SK-N-DZ (cell line): ENCODE measurements at places on chromosomes 5 and 9.

DNA sequence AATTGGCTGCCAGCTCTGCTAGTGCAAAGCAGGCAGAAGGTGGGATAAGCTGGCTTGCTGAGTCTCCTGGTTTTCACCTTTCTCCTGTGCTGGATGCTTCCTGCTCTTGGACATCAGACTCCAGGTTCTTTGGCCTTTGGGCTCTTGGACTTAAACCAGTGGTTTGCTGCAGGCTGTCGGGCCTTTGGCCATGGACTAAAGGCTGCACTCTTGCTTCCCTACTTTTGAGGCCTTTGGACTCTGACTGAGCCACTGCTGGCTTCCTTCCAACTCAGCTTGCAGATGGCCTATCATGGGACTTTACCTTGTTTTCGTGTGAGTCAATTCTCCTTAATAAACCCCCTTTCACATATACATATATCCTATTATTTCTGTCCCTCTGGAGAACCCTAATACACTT lies 1293.9 kb upstream of the CDH6 start:
- no peak for DNase-seq

DNA sequence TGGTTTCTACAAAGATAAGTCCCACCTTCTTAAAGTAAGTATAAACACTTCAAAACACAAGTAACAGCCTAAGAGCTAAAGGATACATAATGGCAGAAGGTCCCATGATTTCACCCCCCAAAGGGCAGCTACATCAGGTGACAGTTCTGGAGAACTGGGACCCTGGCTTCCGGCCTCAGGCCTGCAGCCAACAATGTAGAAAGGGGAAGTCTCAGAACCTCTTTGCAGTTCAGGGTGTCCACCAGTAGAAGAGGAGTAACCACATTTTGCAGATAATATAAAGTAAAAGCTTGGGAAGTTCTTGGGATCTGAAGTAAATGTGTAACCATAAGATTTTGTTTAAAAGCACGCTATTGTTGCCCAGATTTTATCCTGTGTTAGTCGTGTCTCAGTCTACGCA lies 267.4 kb upstream of the VLDLR start:
- no peak for DNase-seq

- DNase-seq = no peak
Observed at GRCh38 chr9:14170973-14171596, 142.9 kb downstream of the NFIB start.

DNA sequence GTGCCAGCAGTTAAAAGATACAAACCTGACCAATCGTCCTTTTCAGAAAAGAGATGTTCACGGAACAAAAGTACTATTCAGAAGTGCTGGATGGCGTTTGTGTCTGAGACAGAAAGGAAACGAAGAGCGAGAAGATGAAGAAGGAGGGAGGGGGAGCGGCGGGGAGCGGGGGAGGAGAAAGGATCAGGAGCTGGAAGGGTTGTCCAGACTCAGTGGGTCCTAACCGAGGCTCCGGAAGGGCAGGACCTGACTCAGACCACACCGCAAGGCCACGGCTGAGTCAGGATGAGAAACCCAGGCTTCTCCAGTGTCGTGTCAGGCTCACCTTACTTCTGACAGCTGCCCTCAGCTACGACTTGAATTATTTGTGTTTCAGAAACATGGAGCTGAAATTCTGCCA lies 46.2 kb downstream of the PAX5 start:
- no peak for DNase-seq

GRCh38 chr5:64213531-64213930 lies 47.9 kb downstream of the RNF180 start:
- DNase-seq = no peak

DNA sequence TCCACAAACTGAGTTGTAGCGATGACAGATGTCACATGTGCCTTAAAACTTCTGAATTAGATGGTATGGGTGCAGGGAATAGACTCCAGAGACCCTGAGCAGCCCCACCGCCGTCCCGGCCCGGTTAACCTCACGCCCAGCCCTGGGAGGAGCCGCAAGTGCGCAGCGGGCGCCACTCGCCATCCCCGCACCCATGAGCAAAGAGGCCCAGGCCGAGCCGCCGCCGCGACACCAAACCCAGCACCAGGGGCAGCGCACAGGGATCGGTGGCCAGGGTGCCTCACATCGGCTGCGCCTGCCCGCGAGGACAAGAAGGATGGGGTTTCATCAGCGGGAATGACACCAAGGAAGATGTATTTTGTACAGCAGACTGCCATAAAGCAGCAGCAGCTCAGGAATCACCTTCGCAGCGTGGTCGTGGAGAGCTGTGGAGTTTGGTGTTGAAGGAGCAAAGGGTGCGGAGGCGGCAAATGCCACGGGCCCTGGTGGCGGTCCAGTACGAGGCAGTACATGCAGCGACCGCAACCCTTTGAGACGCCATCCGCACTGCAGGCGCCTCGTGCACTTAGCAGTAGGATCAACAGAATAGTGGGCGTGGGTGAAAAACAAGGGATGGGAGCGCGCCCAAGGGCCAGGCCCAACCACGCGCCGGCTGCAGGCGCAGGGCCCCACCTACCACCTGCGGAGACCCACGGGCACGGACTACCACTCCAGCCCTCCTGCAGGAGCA lies 89.7 kb downstream of the ZNF366 start:
- no peak for DNase-seq

DNA sequence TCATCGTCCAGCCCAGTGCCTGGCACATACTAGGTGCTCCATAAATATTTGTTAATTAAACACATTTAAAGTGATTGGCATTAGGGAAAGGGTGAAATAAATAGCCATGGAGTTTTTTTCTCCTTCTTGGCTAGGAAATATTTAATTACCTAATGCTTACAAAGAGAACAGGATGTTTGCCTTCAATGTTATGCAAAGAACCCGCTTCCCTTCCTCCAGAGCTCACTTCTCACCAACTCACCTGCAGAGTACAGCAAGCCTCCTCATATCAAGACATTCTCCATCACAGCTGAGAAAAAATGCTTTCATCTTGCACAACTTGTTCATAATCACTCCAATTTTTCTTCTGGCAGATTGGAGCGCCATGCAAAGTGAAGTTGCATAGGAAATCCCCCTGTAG lies 161.7 kb upstream of the STK32A start:
- no peak for DNase-seq

DNA sequence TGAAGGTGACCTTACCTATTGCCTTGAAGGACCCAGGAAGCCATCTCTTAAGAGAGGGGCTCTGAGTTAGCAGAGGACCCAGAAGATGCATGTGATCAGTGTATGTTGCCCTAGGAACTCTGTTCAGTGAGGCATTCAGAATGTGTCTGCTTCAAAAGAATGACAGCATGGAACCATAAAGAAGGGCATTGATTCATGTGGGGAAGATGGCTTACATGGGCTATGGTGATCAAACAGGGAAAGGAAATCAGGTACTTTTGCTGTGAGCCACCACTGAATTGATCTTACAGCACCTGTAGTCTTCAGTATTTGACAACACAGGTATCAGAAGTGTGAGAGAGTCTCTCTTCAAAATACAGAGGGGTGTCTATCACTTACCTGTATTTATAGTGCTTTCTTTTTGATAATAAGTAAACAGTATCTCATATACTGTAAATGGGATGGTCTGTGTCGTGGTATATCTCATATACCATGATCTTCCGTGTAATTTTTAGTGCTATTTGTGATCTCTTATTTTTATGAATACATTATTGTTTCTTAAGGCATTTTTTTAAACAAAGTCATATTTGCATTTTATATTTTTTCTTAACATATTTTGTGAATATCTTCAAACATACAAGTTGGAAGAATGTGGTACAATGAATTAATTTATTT lies 57.0 kb downstream of the FOCAD start:
- no peak for DNase-seq

DNA sequence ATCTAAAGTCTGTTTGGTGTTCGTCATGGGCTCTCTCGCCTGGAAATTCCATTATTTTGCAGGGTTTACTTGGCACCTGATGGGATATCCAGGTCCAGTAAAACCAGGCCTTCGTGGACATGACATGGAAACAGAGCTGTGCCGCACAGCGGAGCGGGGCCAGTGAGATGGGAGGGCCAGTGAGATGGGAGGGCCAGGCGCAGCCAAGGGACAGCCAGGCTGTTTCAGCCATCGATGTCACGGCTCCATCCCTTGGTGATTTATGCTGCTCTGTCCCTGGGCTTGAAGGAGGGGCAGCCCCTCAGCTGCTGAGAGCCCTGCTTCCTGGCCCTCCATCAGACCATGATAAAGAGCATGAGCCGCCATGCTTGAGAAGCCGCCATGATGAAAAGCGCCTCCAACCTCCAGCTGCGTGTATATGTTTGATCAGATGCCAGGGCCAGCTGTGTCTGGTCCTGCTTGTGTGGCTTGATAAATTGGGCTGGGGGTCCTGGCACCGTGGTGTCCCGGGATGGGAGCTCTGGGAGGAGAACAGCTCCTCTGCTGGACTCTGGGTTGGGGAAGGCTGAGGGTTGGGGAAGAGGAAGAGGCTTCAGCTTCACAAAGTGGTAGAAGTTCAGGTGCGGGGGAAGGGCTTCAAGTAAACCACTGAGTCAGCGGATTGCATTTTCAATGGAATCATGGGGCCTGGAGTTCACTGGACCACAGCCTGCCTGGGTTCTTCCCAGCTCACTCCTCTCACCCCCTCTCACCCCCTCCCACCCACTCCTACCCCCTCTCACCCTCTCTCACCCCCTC lies 6.1 kb upstream of the COL5A1 start:
- DNase-seq = no peak

GRCh38 chr9:134481762-134482161 lies 155.5 kb downstream of the RXRA start:
- no peak for DNase-seq

GRCh38 chr5:100546001-100546400 lies 10.8 kb downstream of the FAM174A start:
- no peak for DNase-seq

DNA sequence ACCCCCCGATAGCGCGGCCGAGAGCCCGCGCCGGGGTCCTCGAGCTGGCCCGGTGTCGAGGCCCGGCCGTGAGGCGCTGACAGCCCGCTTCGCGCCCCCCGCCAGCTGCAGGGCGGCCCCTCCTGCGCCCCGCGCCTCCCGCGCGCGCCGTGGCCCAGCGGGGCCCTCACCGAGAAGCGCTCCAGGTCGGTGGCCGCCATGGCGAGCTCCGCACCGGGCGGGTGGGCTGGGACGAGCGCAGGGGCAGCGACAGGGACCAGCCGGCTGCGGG lies 166 bp downstream of the SEPTIN8 start:
- DNase-seq = no peak

DNA sequence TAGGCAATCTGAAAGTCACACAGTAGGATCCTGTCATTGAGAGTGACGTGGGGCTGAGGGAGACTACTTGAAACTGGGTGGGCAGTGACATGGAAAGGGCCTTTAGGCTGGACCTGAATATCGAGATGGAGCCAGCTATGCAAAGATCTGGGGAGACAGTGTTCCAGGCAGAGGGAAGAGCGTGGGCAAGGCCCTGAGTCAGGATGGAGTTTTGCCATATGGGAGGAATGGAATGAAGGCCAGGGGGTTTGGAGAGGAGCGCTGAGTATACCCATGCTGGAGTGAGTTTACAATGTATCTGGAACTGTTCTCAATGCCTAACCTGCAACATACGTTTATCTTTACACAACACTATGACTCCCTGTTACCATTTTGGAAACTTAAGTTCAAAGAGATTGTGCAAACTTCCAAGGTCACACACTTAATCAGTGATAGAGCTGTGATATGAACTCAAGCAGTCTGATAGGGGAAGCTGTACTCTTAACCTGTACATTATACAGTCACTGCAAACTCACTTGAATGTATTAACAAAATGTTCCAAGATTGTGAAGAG lies 33.5 kb downstream of the INSYN2B start:
- no peak for DNase-seq

GRCh38 chr5:23483090-23483489 lies 24.3 kb upstream of the PRDM9 start:
- no peak for DNase-seq

DNA sequence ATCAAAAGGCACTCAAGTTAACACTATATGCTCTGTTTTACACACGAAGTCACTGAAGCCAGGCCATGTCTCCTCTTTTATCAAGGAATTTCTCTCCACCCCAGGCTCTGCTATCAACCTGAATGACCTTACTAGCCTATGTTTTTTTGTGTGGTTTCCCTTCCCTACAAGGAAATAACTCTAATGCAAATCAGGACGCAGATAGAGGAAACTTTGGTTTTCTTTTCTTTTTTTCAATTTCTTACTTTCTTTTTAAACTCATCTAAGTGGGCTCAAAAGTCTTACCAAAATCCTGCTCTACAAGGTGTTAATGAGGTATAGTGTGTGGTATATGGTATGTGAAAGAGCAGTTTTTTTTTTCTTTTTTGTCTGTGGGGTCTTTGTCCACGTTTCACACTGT lies 5.5 kb upstream of the SLC46A2 start:
- no peak for DNase-seq

- DNase-seq = no peak
Observed at GRCh38 chr5:1783216-1783554, 16.5 kb downstream of the MRPL36 start.

- DNase-seq = no peak
Observed at GRCh38 chr9:126338945-126339344, 12.3 kb downstream of the MVB12B start.

- DNase-seq = peak; percentile 74
Observed at GRCh38 chr5:141330299-141331080, at the start of gene PCDHGA1. Gene PCDHGA1, plus strand, starts transcription at chr5:141330514.

- DNase-seq = no peak
Observed at GRCh38 chr9:108316630-108317029, 539.2 kb downstream of the ACTL7B start.

GRCh38 chr9:136225366-136225747 lies 20.3 kb downstream of the QSOX2 start:
- no peak for DNase-seq

DNA sequence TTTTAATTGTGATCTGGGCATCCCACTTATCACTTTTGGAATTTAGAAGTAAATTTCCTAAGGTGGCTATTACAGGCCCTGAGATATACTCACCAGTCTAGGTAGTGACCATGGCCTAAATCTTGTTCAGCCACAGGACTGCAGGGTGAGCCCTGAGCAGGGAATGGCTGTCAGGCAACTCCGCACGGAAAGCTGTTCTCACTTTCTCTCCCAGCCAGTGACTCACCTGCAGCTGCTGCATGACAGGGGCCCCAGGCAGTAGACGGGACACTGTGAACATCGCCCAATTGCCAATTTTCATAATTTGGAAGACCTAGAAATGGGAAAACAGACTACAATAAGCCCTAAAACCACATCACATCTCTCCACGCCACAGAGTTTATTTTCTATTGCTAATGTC lies 69.6 kb upstream of the TAF1L start:
- DNase-seq = no peak

DNA sequence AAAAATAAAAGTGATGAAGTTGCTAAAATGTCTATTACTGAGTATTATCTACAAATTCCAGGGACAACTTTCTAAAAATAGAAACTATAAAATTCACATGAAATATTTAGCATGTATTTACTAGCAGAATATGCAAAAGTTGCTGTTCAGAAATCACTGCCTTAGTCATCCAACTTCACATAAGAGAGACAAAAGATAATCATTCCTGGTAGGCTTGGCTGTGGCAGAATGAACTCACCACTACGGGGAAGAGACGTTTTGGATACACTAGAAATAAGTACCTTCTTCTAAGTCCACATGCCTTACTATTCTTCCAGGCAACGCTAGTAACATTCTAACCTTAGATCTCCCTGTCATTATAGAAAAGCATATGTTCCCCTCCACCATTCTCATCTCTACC lies 272.2 kb downstream of the BNC2 start:
- no peak for DNase-seq
